ENCODE measurements at places on chromosomes 4 and X. TPM values are rescaled to one million over a fixed set of nuclear protein-coding genes. Genes with fewer than 3 reads are reported as not detected.

UGT2B15 gene
- not detected for total RNA-seq

GRCh38 chrX:139680356-139680755, 27.6 kb downstream of the MCF2 start:
- DNase-seq: no peak

GRCh38 chrX:12843668-12844279, 23.1 kb upstream of the TLR7 start:
- no peak for DNase-seq

DNA sequence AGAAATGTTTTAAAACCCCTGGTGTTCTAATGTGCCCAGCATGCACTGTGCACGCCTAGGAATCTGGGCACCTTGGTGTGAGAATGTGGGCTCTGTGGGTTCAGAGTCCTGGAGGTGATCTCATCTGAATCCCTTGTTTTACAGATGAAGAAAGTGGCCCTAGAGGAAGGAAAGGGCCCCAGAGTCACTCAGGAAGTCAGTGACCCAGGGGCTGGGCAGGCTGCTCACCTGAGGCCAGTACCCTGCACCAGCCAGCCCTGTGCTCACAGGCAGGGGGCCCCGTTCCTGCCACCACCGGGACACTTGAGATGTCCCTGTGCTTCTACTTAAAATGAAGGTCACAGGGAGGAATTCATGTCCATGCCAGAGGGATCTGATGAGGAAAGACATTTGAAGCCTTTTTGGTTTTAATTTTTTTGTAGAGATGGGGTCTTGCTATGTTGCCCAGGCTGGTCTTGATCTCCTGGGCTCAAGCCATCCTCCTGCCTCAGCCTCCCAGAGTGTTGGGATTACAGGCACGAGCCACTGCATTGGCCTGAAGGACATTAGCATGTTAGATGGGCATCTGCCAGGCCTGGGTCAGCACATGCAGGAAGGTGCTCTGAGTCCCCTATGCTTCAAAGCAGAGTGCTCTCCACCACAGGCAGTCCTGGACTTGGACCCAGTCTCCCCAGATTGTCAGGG, 7.4 kb upstream of the S100P start:
- no peak for DNase-seq

- no peak for DNase-seq
Measured at GRCh38 chr4:169074117-169074516, 64.1 kb upstream of the CBR4 start.

DNA sequence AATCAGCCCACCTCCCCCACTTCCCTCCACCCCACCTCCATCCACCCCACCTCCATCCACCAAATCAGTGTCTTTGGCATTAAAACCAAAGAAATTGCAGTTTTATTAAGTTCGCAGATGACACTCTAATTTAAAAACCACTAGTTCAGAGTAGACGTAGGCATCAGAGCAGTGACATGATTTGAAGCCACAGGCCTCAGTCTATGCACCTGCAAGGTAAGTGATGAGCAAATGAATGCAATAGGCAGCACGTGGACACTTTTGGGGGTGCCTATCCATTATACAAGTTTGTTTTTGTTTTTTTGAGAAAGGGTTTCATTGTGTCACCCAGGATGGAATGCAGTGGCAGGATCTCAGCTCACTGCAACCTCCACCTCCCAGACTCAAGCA, 88.0 kb upstream of the TRIM2 start:
- no peak for DNase-seq
